Vagina (tissue), 2 donors: ENCODE measurements at places on chromosomes 2 and 18.
A peak's percentile ranks its signal among the peaks of the same experiment; 100 is the strongest.

GRCh38 chr2:109680523-109681297, 66.5 kb downstream of the SOWAHC start:
- no peaks in the 10 kb centered on the region for H3K27me3 ChIP-seq
- H3K4me1 ChIP-seq = peaks cover 7% of the 10 kb centered on the region

- H3K36me3 ChIP-seq = no peaks in the 10 kb centered on the region
- H3K27me3 ChIP-seq = no peaks in the 10 kb centered on the region
- H3K27ac ChIP-seq = no peak overlapping the region
- DNase-seq = no peak
Observed at GRCh38 chr18:41096504-41096903, 858.5 kb upstream of the PIK3C3 start.

- DNase-seq = no peak
- H3K4me1 ChIP-seq = no peaks in the 10 kb centered on the region
- no peaks in the 10 kb centered on the region for H3K27me3 ChIP-seq
Observed at GRCh38 chr2:58594762-58595161, 353.6 kb upstream of the FANCL start.

GRCh38 chr18:45670281-45670962, 53.6 kb upstream of the SLC14A1 start:
- H3K36me3 ChIP-seq = no peaks in the 10 kb centered on the region
- H3K27me3 ChIP-seq = no peaks in the 10 kb centered on the region
- no peaks in the 10 kb centered on the region for H3K4me1 ChIP-seq
- no peak overlapping the region for H3K4me3 ChIP-seq

DNA sequence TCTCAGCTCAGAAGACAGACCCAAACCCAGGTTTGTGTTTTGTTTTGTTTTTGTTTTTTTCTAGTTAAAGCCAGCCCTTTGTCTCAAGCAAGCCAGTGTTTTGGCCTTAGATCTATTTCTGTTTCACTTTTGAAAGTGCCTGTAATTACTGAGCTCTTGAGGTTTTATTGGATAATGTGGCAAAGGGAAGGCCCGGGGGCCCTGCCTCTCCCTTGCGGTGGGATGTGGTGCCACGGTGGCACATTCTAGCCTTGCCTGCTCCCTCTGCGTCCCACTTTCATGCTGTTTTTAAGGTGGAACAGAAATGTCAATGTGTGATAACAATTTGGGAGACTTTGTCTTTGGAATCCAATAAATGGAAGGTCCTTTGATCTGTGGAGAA, 2.5 kb downstream of the HPCAL1 start:
- H3K36me3 ChIP-seq = no peaks in the 10 kb centered on the region
- H3K4me3 ChIP-seq = peak overlapping the region; percentile 75
- no peaks in the 10 kb centered on the region for H3K27me3 ChIP-seq
- H3K27ac ChIP-seq = peak overlapping the region; percentile 42
- DNase-seq = no peak
- peaks cover 46% of the 10 kb centered on the region for H3K4me1 ChIP-seq

DNA sequence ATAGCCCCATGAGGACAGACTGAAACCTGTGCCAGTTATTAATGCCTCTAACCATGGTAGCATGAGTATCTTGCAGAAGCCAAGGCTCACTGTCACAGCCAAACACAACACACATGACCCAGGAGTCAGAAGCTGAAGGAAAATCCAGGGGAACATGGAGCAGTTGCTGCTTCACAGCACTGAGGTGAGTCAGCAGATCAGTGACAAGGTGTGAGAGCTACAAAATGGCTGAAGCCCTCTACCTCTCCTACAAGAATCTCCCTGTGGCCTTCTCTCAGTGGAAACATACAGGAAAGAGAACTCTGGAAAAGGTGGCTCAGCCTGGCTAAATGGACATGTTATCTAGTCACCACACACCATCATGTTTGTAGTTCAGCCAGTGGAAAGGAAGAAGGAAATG, 93.5 kb downstream of the NAB1 start:
- no peak overlapping the region for H3K4me3 ChIP-seq
- no peaks in the 10 kb centered on the region for H3K27me3 ChIP-seq
- no peaks in the 10 kb centered on the region for H3K4me1 ChIP-seq
- H3K36me3 ChIP-seq = no peaks in the 10 kb centered on the region
- H3K27ac ChIP-seq = no peak overlapping the region

DNA sequence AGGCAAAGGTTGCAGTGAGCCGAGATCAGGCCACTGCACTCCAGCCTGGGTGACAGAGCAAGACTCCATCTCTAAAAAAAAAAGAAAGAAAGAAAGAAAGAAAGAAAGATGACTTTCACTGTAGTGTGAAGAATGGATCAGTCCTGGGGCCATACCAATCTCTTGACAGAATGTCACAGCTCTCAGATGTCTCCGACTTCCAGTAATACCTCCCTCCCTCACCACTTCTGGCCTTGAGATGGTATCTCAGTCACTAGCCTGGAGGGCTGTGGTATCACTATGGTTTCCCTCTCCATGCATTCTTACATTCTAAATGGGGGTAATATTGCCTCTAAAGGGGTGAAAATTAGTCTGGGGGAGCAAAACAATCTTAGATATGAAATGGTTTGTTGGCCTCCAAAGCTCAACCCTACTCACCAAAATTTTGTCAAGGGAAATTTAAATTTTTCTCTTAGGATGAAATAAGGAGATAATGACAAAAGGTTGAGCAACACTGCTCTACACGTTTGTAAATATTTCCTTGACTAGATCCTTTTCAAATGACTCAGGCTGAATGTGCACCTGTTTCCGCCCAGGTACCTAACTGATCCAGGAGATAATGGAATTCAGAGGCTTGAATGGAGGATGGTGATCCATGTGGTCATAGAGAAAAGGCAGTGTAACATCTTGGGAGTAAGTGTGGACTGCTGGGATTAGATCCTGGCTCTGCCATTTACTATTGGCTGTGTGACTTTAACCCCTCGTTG, 19.9 kb upstream of the SPRED2 start:
- no peak overlapping the region for H3K27ac ChIP-seq
- H3K4me3 ChIP-seq = no peak overlapping the region
- DNase-seq = no peak
- H3K36me3 ChIP-seq = no peaks in the 10 kb centered on the region
- H3K4me1 ChIP-seq = no peaks in the 10 kb centered on the region

DNA sequence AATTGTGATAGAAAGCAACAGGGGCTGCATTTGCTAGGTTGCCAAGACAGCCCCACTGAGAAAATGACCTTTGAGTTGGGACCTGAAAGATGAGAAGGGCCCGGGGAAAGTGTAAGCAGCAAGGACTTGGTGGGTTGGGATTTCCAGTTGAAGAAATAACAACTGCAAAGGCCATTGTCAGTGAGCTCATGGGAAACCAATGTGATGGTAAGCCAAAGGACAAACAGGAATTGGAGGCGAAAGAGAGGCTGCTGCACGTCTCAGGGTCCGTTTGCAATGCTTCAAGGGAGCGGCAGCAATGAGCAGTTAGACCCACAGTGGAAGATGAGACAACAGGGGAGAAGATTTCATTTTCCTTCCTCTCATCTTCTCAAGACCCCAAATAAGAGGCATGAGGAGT, 51.5 kb upstream of the RGPD4 start:
- no peak for DNase-seq
- no peaks in the 10 kb centered on the region for H3K36me3 ChIP-seq
- H3K27me3 ChIP-seq = no peaks in the 10 kb centered on the region
- no peaks in the 10 kb centered on the region for H3K4me1 ChIP-seq
- no peak overlapping the region for H3K4me3 ChIP-seq

- H3K27ac ChIP-seq = peak overlapping the region; percentile 77
- H3K4me3 ChIP-seq = peak overlapping the region; percentile 47
- H3K36me3 ChIP-seq = no peaks in the 10 kb centered on the region
- peaks cover 35% of the 10 kb centered on the region for H3K4me1 ChIP-seq
- H3K27me3 ChIP-seq = no peaks in the 10 kb centered on the region
Observed at GRCh38 chr2:113324684-113325160, 46.0 kb upstream of the PAX8 start.

- no peaks in the 10 kb centered on the region for H3K36me3 ChIP-seq
- H3K27me3 ChIP-seq = no peaks in the 10 kb centered on the region
- DNase-seq = no peak
- H3K27ac ChIP-seq = no peak overlapping the region
- H3K4me1 ChIP-seq = peaks cover 5% of the 10 kb centered on the region
Observed at GRCh38 chr18:26383454-26384270, 157.4 kb downstream of the TAF4B start.

DNA sequence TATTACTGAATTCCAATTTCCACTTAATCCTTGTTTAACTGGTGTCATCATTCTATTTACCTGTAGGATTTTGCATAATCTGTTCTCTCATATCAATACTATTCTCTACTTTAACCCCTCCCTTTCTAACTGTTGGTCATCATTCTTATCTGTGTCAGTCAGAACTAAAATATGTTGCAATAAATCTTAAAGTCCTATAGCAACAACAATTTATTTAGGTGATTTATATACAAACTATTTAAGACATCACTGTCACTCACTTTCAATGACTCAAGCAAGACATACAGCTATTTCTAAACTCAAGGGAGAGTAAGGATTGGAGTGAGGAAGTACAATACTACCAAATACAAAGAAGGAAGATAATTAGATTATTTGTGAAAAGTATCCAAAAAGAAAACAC, 740.4 kb downstream of the DSC3 start:
- H3K27me3 ChIP-seq = no peaks in the 10 kb centered on the region
- no peaks in the 10 kb centered on the region for H3K36me3 ChIP-seq
- H3K4me3 ChIP-seq = no peak overlapping the region

- H3K36me3 ChIP-seq = no peaks in the 10 kb centered on the region
- H3K4me1 ChIP-seq = no peaks in the 10 kb centered on the region
- H3K4me3 ChIP-seq = no peak overlapping the region
- DNase-seq = no peak
Observed at GRCh38 chr2:167017021-167017420, 128.7 kb downstream of the XIRP2 start.

GRCh38 chr18:13264091-13265007, 45.8 kb downstream of the LDLRAD4 start:
- no peak overlapping the region for H3K4me3 ChIP-seq
- no peaks in the 10 kb centered on the region for H3K36me3 ChIP-seq
- no peak for DNase-seq
- no peaks in the 10 kb centered on the region for H3K27me3 ChIP-seq
- no peak overlapping the region for H3K27ac ChIP-seq

GRCh38 chr2:7738596-7738995, 821.4 kb downstream of the RNF144A start:
- DNase-seq = no peak
- H3K27ac ChIP-seq = no peak overlapping the region
- no peak overlapping the region for H3K4me3 ChIP-seq
- no peaks in the 10 kb centered on the region for H3K4me1 ChIP-seq
- H3K36me3 ChIP-seq = no peaks in the 10 kb centered on the region

DNA sequence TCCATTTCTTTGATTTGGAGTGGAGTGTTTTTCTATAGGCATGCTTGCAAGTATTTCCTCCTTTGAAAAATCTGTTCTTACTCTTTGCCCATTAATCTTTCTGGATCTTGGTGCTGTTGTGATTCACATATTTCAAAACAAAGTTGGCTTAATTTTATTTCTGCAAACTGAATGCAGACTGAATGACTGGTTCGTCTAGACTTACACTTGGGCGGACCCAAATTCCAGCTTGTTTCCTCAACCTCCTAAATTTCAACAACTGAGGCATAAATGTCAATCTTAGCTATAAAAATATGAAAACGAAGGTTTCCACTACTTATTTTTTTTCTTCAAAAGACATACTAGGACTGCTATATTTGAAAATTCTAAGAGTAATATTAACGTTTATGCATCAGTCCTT, 59.0 kb downstream of the ANKRD44 start:
- no peaks in the 10 kb centered on the region for H3K27me3 ChIP-seq
- no peaks in the 10 kb centered on the region for H3K36me3 ChIP-seq
- no peak overlapping the region for H3K27ac ChIP-seq
- no peak for DNase-seq
- no peak overlapping the region for H3K4me3 ChIP-seq

DNA sequence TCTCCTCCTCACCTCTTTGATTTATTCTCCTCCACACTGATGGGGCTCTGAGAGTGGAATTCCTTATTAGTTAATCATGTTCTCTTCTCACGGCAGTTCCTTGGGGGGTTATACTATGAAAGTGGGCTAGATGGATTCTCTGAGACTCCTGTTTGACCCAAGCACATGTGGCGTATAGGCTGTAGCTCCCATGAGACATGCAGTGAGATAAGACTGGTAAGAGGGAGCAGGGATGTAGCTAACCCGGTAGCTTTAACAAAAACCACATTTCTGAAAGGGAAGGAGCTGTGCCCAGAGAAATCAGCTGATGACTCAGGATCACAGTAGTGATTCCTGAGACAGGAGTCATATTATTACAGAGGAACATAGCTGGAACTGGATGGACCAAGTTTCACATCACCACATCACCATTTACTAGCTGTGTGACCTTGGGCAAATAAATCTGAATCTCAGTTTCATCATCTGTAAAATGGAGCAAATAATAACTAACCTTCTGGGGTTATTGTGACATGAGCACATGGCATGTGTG, 82.9 kb downstream of the CRIM1 start:
- DNase-seq = no peak
- peaks cover 34% of the 10 kb centered on the region for H3K4me1 ChIP-seq
- no peak overlapping the region for H3K4me3 ChIP-seq
- peak overlapping the region; percentile 30 for H3K27ac ChIP-seq
- H3K36me3 ChIP-seq = no peaks in the 10 kb centered on the region

DNA sequence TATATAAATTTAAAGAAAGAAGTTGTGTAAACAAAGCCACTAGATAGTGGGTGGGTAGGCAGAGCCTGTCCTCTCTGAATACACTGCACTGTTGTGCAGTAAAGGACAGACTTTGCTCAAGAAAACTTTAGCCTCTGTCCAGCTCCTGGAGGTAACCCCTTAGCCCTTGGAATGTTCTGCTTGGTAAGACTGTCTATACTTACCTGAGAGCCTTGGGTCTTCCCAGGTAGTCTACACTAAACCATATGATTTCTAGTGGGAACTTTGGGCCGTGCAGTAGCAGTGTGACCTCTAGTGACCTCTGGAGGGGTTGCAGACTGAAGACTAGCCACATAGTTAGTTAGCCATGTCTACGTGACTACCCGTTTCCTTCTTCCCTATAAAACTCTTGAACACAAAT, 678.3 kb upstream of the NRXN1 start:
- no peaks in the 10 kb centered on the region for H3K36me3 ChIP-seq
- no peaks in the 10 kb centered on the region for H3K27me3 ChIP-seq
- H3K27ac ChIP-seq = no peak overlapping the region
- no peaks in the 10 kb centered on the region for H3K4me1 ChIP-seq

DNA sequence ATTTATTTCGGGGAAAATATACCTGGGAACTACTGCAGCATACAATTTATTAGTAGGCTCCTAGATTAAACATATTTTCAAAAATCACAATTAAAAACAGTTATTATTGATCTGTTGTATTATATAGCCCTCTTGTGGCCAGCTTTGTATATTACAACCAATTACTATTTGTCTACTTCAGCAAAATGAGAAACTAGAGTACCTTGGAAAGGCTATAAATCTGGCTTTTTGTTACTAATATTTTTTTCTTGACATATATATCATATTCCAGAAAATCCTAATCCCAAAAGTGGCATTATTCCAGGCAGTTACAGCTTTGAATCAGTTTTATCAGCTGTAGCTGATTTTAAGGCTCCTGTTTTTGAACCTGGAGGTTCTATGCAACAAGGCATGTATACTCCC, 101.2 kb downstream of the UBR3 start:
- no peaks in the 10 kb centered on the region for H3K27me3 ChIP-seq
- H3K27ac ChIP-seq = no peak overlapping the region
- H3K4me1 ChIP-seq = no peaks in the 10 kb centered on the region
- no peak overlapping the region for H3K4me3 ChIP-seq
- peaks cover 22% of the 10 kb centered on the region for H3K36me3 ChIP-seq

GRCh38 chr2:31539505-31539904, 41.2 kb downstream of the SRD5A2 start:
- no peaks in the 10 kb centered on the region for H3K36me3 ChIP-seq
- no peak for DNase-seq
- H3K4me1 ChIP-seq = no peaks in the 10 kb centered on the region

- peaks cover 4% of the 10 kb centered on the region for H3K4me1 ChIP-seq
- no peak overlapping the region for H3K27ac ChIP-seq
- DNase-seq = no peak
- no peak overlapping the region for H3K4me3 ChIP-seq
- no peaks in the 10 kb centered on the region for H3K27me3 ChIP-seq
Observed at GRCh38 chr2:206978746-206979145, 39.4 kb downstream of the CPO start.
